ENCODE measurements at places on chromosomes 5 and 9.

GRCh38 chr5:6652025-6652424 is 18.8 kb downstream of the SRD5A1 start:
- no peak for DNase-seq

DNA sequence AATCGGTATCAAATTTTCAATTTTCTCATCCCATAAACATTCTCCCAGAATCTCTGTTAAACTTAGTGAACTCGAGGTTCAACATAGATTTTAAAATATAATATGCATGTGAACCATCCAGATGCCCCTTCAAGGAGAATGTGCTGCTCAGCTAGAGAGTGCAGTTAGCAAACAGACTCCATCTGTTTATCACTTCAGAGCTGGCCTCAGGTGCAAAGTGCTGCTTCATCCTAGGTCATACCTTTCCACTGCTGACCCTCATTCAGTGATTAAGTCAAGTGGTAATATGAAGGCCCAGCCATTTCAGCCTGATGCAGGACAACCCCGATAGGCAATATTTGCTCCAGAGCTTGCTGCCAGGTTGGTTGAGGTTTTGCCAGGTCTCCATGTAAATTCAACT is 339.0 kb upstream of the POU5F2 start:
- DNase-seq: no peak

DNA sequence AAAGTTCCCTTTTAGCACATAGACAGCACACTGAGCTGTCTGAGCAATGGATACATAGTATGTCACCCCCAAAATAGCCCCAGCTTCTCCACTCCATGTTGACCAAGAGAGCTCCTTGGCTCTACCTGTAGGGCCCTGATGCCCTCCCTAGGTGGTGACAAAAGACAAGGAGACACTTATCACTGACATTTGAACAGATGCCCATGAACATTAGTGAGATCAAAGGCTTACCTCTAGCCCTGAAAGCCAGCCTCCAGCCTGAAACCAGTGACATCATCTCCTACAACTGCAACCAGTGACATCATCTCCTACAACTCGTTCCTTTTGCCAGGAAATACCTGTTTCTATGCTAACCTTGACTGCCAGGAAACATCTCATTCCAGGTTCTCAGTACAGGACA is 122.7 kb downstream of the FSTL4 start:
- no peak for DNase-seq

DNA sequence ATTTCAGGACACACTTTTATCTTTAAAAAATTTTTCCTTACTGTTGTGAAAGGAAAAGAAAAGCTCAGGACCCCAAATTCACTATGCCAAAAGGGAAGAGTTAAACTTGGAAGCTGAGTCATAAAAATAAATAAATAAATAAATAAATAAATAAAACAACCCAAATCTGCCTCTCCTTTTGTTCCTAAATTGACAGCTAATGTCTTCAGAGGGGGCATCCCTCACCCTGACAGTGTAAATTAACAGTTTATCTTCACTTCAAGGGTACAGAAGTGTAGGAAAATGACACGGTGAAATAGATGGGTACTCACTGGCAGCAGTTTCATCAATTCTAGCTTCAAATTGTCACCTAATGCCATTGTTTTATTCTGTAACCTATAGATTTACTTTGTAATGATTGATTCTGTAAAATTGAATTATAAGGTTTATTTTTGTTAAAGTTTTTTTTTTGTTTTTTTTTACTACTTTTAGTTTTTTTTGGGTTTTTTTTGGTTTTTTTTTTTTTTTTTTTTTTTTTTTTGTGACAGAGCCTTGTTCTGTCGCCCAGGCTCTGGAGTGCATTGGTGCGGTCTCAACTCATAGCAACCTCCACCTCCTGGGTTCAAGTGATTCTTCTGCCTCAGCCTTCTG is 18.5 kb upstream of the ANXA1 start:
- DNase-seq: no peak

DNA sequence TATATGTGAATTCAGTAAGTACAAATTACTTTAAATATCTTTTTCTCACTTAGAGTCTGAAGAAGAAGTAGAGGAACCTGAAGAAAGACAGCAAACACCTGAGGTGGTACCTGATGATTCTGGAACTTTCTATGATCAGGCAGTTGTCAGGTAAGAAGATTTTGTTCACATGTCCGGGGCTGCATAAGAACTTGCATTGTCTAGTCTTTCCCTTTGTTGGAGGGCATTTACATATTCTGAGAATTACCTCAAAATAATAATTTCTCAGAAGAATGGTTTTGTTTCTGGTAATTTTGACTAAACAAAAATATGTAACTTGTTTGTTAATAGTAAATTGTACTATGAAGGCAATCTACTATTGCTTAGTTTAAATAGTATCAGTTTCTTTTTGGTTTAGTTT is 23.7 kb downstream of the G3BP1 start:
- DNase-seq: no peak

GRCh38 chr9:23790351-23791260 is 35.4 kb downstream of the ELAVL2 start:
- no peak for DNase-seq

GRCh38 chr9:95171001-95171400 is 146.5 kb downstream of the FANCC start:
- DNase-seq: no peak

GRCh38 chr9:19969721-19970120 is 180.9 kb upstream of the SLC24A2 start:
- no peak for DNase-seq

- DNase-seq: no peak
Measured at GRCh38 chr9:70085241-70085640, 41.6 kb downstream of the MAMDC2 start.

GRCh38 chr5:90562341-90562740 is 3.7 kb downstream of the ADGRV1 start:
- no peak for DNase-seq

DNA sequence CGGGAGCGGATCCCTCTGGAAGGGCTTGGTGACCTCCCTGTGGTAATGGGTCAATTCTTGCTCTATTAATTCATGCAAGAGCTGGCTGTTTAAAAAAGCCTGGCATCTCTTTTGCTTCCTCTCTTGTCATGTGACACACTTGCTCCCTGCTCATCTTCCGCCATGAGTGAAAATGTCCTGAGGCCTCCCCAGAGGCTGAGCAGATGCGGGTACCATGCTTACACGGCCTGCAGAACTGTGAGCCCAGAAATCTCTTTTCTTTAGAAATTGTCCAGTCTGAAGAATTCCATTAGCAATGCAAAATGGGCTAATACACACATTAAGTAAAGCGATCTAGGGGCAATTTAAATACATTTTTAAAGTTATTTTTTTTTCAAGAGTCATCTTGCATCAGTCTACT is 48.7 kb upstream of the CDK20 start:
- DNase-seq: no peak

GRCh38 chr5:78765116-78765515 is 116.5 kb upstream of the LHFPL2 start:
- no peak for DNase-seq

GRCh38 chr5:145497052-145497451 is 338.1 kb downstream of the PRELID2 start:
- no peak for DNase-seq

DNA sequence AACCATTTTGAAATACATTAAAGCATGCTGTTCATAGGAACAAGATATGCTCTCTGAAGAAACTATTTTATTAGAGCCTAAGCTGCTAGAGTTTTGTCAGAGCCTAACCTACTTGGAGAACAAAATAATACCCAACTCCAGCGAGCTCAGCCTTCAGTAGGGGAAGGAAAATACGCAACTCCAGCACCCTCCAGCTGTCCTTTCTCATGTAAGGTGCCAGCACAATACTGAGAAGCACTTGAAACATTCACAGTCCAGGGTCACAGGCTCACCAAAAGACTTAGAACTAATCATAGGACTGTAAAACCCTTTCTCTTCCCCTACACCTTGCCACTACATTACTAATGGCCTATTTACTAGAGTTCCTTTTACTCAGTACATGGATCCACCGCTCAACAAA is 18.9 kb downstream of the DPYSL3 start:
- no peak for DNase-seq

DNA sequence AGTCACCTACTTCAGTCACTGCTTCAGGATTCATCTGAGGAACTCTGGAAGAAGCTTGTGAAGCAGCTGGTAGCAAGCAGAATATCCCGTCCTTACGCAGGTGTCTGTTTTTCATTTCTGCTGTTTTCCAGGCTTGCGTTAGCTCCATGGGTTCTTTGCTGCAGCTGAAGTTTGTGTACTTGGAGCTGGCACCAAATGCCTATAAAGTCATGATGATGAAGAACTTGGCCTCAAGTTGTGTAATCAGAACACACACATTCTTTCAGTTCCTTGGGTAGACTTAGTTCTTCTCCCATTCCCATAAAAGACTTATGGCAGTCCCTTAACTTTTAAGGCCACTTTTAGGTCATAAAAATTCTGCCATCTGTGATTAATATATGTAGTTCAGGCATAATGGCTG is 116.7 kb downstream of the LRRC70 start:
- no peak for DNase-seq

DNA sequence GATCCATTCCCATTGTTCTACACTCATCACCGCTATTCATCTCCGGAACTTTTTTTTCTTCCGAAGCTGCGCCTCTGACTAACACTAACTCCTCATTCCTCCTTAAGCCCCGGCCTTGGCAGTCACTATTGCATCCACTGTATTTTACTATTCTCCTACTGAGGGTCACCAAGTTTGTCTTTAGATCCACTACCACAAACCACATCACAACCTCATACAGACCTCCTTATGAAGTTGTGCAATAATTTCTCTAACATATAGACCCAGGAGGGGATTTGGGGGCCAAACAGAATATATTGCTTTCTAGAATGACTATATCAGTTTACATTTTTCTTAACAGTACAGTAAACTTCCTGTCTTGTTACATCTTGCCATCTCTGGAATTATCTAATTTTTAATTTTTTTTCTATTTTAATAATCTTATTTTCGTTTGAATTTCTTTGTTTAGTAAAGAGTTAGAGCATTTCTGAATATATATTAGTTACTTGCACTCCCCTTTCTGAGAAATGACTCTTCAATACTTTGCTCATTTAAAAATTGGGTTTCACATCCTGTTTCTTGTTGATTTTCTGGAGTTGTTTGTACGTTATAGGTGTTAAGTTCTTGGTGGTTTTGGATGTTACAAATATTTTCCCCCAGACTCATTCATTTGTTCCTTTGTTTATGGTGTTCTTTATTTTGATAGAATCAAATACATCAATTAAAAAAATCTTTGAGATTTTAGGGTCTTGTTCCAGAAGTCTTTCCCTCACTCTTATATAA is 37.1 kb downstream of the DMRT2 start:
- no peak for DNase-seq

- DNase-seq: no peak
Measured at GRCh38 chr9:523444-523843, 308.8 kb downstream of the DOCK8 start.

GRCh38 chr9:90999425-91000397 is 198.1 kb downstream of the SYK start:
- DNase-seq: no peak

- DNase-seq: no peak
Measured at GRCh38 chr9:131492070-131492469, 10.6 kb upstream of the POMT1 start.

DNA sequence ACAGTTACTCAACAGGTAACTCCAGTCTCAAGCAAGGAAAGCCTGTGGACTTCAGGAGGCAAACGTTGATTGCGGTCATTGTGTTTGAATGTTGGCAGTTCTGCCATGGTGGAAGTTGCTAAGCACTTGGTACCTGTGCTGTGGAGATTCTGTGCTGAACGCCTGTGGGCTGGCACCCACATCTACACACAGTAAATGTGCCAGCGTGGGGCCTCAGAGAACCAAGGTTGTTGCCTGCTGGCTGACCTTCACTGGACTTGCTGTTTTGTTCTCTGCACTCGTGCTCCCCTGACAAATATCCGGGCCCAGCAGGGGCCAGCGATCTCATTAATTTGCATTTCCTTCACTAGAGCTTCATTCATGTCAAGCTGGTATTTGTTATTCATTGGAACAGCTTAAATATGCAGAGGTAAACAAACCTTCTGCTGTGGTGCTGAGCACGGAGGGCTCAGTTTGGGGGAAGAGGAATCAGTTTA is 141.8 kb downstream of the PRKACG start:
- DNase-seq: no peak

DNA sequence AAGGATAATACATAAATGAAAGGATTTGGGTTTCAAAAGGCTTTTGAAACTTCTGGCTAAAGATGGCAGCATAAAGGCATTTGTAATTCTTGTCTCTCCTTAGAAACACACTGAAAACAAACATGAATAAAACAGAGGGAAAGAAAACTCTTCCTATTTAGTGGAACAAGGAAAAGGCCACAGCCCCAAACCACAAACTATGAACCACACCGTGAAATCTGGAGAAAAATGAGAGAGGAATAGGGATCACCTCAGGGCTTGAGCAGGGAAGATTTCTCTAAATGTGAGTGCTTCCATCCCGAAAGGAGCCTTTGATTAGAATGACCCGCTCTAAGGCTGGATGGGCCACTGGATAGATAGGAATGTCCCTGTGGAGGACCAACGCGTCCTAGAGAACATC is 119.6 kb downstream of the SEC61B start:
- no peak for DNase-seq

- peak; percentile 83 for DNase-seq
Measured at GRCh38 chr5:139808481-139809330, 13.1 kb downstream of the PSD2 start.

GRCh38 chr5:30343707-30344106 is 849.8 kb upstream of the CDH6 start:
- DNase-seq: no peak

DNA sequence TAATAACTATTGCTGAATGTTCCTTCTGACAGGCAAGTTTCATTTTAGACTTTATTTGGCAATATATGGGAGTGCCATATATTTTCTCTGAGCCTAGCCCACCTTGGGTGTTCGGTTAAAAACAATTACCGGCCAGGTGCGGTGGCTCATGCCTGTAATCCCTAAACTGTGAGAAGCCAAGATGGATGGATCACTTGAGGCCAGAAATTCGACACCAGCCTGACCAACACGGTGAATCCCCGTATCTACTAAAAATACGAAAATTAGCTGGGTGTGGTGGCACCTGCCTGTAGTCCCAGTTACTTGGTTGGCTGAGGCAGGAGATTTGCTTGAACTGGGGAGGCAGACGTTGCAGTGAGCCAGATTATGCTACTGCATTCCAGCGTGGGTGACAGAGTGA is 47.9 kb downstream of the TNFSF15 start:
- DNase-seq: no peak

GRCh38 chr5:167525004-167525403 is 766.4 kb upstream of the WWC1 start:
- DNase-seq: no peak

- no peak for DNase-seq
Measured at GRCh38 chr5:36236801-36237200, 4.9 kb downstream of the NADK2 start.

DNA sequence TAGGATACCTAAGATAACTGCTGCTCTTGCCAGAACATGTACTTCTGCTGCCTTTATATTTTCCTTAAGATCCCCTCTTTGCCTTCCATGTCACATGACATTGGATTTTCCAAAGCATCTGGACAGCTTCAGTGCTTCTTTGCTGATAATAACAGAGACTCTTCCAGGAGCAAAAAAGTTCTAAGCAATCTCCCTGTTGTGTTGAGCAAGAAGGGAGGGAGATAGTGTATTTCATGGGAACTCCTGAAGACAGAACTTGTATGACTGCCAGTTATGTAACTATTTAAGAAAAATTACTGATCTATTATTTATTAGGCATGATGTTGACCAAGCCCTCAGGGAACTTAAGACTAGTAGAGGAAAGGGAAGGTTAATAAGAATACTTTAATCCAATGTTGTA is 454.7 kb downstream of the SPATA31D1 start:
- no peak for DNase-seq

- DNase-seq: no peak
Measured at GRCh38 chr5:149024477-149024876, 38.4 kb downstream of the SH3TC2 start.

- peak; percentile 61 for DNase-seq
Measured at GRCh38 chr5:143887903-143888665, 76.1 kb downstream of the HMHB1 start.

GRCh38 chr5:82018462-82018861 is 46.6 kb downstream of the ATG10 start:
- DNase-seq: no peak

All from GM03348 (cell line).